ENCODE measurements at places on chromosomes 5 and 9.

DNA sequence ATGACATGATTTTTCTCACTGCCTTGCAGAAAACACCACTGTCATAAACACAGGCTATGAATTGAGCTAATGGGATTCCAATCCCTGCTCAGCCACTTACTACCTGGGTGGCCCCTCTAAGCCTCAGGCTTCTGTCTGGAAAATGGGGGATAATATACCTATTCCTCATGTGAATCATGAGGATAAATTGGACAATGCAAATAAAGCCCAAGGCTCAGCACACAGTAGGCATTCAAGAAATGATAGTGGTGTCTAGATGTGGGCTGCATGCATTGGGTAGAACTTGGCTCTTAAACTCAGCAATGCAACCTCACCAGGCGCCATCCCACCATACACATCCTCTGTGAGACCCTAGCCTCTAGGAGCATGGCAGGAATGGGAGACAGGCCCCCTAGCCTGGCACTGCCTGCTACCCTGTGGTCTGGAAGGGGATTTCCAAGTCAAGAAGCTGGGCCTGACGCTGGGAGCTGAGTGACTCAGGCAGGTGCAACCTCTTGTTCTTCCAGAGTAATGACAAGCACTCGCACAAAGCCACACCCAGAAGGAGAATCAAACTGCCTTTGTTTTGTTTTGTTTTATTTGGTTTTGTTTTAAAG, 2.3 kb upstream of the TNIP1 start:
- peak; percentile 65 for DNase-seq

DNA sequence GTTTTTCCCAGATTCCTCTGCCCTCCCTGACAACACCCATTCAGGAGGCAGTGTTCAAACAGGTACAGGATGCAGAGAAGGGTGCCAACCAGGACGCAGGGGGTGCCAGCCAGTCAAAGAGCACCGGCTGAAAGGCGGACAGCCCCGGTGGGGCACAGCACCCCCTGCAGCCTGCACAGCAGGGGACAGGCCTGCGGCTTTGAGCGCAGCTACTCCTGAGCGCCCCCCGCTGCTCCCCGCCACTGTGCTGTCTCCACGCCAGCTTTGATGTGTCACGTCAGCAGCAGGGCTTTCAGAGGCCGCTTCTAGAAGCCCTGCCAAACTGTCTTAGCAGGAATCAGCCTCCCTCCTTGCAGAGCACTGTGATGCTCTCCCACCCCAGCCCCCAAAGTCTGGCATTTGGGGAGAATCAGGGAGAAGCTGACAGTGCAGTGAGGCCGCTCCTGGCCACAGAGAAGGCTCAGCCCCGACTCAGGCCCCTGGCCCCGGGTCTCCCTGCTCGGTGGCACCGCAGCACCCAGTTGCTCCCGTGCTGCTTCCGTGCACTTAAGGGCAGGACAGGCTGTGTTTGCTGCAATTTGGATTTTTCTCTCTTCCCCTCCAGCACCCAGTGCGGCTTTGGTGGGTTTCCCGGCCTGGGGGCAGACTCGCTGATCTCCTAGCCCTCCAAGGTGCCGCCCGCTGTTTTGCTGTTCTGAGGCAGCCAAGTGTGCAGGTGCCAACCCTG, 20.3 kb downstream of the AK8 start:
- DNase-seq, result no peak

GRCh38 chr5:36414869-36415282, 113.2 kb upstream of the RANBP3L start:
- DNase-seq, result no peak

DNA sequence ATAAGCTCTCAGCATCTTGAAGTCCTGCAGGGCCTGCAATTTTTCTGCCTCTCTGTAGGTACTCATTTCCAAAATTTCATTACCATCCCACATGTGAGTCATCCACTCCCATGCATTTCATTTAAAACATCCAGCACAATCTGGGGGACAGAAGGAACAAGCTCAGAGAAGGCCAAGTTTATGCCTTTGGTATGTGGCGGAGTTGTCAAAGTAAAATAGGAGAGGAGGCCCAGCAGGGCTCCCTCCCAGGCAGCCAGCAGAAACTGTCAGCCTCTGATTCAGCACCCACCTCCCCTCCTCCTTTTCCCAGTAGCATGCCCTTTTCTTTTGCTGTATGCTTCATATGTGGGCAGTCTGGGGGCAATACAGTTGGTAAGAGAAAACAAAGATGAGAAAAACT, 126.4 kb upstream of the ZNF366 start:
- DNase-seq, result no peak

GRCh38 chr9:87545858-87546257, 48.2 kb downstream of the DAPK1 start:
- DNase-seq, result no peak

DNA sequence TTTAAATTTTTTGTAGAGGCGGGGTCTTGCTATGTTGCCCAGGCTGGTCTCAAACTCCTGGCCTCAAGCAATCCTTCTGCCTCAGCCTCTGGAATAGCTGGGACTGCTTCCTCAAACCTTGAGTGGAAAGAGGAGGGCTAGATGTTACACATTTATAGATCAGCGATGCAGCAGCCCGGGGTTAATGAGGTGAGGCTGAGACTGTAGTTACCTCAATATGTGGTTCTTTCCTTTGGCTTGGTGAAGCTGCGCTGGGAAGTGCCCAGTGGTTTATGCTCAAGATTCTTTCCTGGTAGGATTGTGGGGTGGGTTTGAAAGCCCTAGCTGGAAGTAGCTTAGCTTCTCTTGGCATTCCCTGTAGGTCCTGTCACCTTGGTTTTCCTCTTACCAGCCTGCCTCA, 22.5 kb downstream of the ZNF618 start:
- DNase-seq, result no peak

DNA sequence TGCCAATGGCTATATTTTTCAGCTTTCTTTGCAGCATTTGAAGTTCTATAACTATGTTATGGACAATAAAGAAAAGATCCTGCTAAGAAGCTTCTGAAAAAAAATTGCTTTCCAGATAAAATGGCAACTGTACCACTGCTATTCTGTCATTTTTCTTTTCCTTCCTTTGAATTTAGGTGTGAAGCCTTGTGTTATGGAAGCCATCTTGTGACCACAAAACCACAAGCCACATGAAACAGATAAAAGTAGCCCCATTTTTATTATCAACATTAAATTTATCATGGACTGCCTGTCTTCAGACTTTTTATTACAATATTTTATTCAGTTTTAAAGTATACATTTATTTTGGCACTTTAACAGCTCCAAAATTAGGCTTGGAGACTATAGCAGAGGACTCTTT, 289.9 kb upstream of the ACTBL2 start:
- DNase-seq, result no peak

GRCh38 chr5:150058480-150059126, 27.8 kb downstream of the CSF1R start:
- no peak for DNase-seq

DNA sequence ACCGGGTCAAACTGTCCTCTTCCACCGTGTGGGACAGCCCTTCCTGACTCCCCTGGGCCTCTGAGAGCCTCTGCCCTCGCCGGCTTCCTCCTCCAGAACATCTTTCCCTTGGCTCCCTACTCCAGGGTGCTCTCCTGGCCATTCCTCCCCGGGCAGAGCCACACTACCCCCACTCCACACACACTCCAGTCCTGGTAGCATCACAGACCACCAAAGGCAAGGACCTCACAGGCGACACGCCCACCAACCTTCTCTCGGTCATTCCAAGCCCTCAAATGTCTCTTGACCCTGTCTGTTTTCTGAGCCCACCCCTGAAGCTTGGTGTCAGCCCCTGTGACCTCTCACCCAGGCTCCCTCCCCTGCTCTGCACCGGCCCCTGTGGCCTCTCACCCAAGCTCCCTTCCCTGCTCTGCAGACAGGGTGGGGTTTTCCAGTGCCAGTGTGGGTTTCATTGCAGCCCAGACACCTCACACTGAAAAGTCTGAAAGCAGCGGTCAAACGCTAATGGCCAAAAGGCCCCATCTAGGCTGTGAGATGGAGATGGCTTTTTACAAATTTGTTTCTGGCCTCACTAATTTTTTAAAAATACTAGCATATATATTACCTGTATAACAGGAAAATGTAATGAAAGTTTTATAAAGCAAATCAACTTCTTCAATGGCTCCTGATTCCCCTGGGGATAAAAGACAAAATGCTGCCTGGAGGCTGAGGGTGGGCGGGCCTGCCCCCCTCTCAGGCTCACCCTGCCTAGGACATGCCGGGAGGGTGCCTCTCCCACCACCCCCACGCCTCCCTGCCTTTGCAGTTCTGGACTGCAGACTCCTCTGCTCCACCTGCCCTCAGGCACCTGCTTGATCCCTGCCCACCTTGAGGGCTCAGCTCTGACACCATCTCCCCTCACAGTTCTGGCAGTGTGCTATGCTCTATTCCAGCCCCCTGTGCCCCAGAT, 10.5 kb downstream of the LRRC26 start:
- DNase-seq, result no peak

DNA sequence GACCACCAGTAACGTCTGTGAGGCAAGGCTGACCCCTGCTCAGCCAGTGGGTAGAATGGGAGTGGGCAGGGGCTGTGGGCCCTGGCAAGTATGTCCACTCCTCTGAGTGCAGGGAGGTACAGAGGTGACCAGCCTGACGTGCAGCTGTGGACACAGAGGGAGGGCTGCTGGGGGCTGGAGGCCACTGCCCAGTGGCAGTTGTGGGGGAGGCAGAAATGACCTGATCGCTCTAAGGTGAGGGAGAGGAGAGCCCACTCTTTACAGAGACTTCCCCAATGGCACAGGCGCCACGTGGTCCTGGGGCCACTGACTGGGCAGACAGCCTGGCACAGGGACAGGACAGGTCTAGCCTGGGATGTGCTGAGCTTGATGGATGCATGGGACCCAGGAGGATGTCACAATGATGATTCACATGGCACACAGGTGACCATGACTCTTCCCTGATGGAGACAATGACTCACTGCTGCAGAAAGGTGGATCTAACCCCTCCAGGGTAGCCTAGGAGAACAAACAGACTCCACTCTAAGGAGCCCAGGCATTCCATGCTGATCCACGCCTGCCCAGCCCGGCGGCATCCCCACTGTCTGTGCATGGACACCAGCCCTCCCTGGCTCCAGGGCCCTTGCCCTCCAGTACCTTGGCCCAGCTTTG, 7.7 kb downstream of the LPCAT1 start:
- no peak for DNase-seq

Measured in effector CD4-positive, alpha-beta T cell (primary cell).